Inflammatory macrophage treated with lipopolysaccharide for 1 hour (primary cell): ENCODE measurements at places on chromosomes 2 and 18.

DNA sequence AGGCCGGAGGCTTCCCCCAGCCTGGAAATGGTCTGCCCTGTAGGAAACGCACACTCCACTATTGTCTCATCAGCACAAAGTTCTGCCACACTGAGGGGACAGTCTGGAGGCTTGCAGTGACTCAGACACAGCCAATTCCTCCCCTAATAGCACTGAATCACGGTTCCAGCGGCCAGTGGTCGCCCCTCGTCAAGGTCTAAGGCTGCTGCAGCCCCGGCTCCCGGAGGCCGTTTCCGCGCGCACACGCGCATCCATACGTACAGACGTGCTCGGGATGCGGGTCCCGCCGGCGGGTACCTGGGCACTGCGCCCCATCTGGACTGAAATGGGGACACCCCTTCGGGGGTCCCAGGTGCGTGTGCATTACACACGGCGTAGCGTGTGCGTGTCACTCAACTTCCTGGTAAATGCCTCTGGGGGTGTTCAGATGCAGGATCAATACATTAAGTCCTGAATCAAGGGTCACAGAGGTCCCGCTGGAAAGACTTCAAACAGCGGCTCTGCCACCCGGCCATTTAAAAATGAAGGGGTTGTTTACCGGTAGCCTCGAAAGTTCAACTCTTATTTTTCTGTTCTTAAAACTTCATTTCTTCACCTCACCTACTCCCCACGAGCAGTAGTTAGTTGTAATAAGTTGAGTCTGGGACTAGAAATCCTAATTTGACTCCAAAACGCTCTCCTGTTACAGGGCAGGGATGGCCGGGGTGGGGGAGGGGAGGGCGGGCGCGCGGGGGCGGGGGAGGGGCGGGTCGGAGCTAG lies 572 bp upstream of the ZNF516 start:
- peak; percentile 56 for DNase-seq

DNA sequence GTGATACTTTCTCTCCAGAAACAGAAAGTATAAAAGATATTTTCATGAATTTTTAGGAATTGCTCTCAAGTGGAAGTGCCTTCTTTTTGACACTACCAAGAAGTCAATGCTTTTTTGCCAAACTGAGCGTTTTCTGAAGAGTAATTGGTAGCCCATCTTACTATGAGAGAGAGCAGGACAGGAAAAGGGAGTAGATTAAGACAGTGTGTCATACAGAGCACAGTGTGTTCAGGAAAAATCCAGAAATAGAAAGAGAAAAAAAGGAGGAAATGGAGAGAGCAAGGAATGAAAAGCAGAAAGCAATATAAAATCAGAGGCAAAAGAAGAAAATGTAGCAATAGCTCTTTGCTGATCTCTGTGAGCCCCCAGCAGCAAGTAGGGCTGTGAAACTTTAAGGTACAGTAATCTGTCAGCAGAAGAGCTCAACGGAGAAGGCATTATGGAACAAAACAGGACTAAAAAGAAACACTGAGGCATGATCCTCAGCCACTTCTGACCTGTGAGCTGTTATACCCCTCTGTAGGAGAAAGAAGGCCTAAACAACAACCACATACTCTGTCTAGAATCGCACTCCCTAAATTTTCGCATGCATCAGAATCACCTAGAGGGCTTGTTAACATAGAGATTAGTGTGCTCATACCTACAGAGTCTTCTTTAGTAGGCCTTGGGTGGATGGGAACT lies 15.0 kb upstream of the PGAP1 start:
- DNase-seq, result no peak

- DNase-seq, result no peak
Observed at GRCh38 chr2:109141006-109141600, 12.1 kb downstream of the SH3RF3 start.

- DNase-seq, result no peak
Observed at GRCh38 chr2:35298493-35298892, 1057.1 kb upstream of the CRIM1 start.
